ENCODE measurements at places on chromosomes 3 and 15. TPM values are rescaled to one million over a fixed set of nuclear protein-coding genes. Genes with fewer than 3 reads are reported as not detected.

DNA sequence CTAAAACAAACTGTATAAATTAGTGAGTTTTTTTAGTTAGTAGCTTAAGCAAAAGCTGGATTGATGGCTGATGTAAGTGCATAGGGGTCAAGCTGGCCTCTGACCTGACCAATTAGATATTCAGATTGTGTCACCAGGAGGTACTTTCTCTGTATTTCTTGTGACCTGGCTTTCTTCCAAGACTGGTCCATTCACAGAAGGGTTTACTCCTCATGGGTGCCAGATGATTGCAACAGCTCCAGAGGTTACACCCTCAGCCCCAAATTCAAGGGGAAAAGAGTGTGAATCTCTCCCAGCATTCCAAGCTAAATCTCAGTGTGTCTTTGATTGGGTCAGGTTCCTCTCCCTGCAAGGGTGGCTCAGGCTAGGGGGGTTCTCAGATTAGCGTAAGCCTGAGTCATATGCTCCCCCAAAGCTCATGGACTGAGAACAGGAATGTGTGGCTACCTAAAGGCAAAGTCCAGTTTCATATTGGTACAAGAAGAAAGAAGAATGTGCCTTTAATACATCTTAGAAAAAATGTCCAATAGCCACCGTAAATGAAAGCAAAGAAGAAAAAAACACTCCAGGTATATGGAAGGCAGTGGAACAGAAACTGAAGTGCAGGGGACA, 16.5 kb downstream of the PML start:
- DNase-seq = no peak
- H3K27me3 ChIP-seq = no peaks in the 10 kb centered on the region
- H3K4me3 ChIP-seq = no peak overlapping the region
- peaks cover 60% of the 10 kb centered on the region for H3K36me3 ChIP-seq

- H3K27ac ChIP-seq = peak overlapping the region; percentile 29
- no peak overlapping the region for H3K4me3 ChIP-seq
- DNase-seq = no peak
- peaks cover 3% of the 10 kb centered on the region for H3K36me3 ChIP-seq
Measured at GRCh38 chr15:28909958-28910500, 24.3 kb downstream of the APBA2 start.

DNA sequence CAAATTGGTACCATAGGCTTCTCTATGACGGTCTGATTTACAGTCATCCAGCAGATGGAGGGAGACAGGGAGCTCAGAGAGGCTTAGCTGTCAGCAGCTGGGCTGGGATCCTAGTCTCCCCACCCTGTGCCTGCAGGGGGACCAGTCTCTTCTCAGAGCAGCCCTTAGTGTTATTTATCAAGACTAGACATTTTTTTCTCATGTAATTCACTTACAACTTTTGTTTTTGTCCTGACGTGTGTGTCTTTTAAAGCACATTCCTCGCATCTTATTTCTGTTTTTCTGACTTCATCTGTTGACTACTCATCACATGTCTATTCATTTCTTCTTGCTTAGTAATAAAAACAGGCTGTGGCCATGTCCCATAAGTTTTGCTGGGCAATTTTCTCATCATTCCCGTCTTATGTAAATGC, 116.1 kb downstream of the KLF13 start:
- no peak overlapping the region for H3K27ac ChIP-seq
- no peak for DNase-seq
- H3K4me1 ChIP-seq = no peaks in the 10 kb centered on the region
- H3K27me3 ChIP-seq = peaks cover 14% of the 10 kb centered on the region
- H3K4me3 ChIP-seq = no peak overlapping the region
- no peaks in the 10 kb centered on the region for H3K36me3 ChIP-seq

GRCh38 chr15:60462027-60462426, 16.9 kb downstream of the ICE2 start:
- H3K4me1 ChIP-seq = no peaks in the 10 kb centered on the region
- no peaks in the 10 kb centered on the region for H3K27me3 ChIP-seq
- H3K36me3 ChIP-seq = peaks cover 59% of the 10 kb centered on the region
- DNase-seq = no peak
- no peak overlapping the region for H3K27ac ChIP-seq

DNA sequence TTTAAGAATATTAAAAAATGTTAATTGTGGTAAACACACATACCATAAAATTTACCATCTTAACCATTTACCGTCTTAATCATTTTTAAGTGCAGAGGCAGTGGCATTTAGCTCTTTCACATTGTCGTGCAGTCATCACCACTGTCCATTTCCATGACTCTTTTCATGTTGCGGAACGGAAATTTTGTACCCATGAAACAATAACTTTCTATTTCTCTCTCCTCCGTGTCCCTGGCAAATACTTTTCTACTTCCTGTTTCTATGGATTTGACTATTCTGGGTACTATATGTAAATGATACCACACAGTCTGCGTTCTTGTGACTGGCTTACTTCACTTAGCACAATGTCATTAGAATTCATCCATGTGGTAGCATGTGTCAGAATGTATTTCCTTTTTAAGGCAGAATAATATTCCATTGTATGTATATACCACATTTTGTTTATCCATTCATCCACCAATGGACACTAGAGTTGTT, 27.9 kb downstream of the AKAP13 start:
- no peak for DNase-seq
- H3K27me3 ChIP-seq = peaks cover 6% of the 10 kb centered on the region
- no peaks in the 10 kb centered on the region for H3K36me3 ChIP-seq
- no peak overlapping the region for H3K27ac ChIP-seq
- no peaks in the 10 kb centered on the region for H3K4me1 ChIP-seq

- no peak overlapping the region for H3K4me3 ChIP-seq
- H3K36me3 ChIP-seq = no peaks in the 10 kb centered on the region
- no peak overlapping the region for H3K27ac ChIP-seq
- no peak for DNase-seq
- H3K27me3 ChIP-seq = no peaks in the 10 kb centered on the region
Measured at GRCh38 chr3:23271876-23272741, 69.0 kb downstream of the UBE2E2 start.

The RTP4 gene
- total RNA-seq = not detected

The KCNMB2 gene
- total RNA-seq = not detected

The C15orf40 gene
- 22.9 TPM for total RNA-seq

Measured in K562 (cell line).